ENCODE measurements at places on chromosomes 7 and 10. TPM values are rescaled to one million over a fixed set of nuclear protein-coding genes. Genes with fewer than 3 reads are reported as not detected.

Gene CREM
- 75.2 TPM for total RNA-seq

Gene KLF14
- total RNA-seq: 0.66 TPM

Gene PLXDC2
- 74.9 TPM for total RNA-seq

Gene CYTH3
- total RNA-seq: 15.8 TPM

Gene CASTOR2
- total RNA-seq: 18.4 TPM

Gene NPTX2
- 39.3 TPM for total RNA-seq

Gene GGCT
- 51.7 TPM for total RNA-seq

DNA sequence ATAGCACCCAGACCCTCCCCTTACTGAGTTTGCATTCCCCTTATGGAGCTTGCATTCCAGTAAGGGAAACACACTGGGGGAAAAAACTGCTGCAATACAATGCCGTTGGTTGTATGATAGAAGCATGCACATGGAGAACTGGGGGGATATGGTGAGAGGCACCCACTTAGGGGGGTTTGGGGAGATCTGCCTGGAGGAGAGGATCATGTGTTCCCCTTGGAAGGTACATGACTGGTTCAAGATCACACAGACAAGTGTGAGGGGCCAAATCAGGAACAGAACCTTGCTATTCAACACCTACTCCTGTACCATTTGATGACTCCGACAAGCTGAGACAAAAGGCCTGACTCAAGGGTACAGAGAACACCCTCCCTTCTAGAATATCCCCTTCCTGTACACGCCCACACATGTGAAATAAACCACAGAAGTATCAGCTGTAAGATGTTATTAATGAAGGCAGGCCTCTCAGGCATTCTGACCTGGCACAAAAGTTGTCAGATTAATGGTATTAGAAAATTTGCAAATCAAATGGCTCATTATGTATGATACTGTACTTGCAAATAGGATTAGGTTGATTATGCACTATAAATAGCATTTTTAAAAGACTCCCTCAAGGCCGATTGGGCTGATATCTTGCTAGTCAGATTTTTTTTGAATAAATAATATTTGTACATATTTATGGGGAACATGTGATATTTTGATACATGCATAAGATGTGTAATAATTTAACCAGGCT lies 122.2 kb downstream of the NPY start:
- H3K27me3 ChIP-seq: no peaks in the 10 kb centered on the region
- H3K27ac ChIP-seq: no peak overlapping the region
- H3K36me3 ChIP-seq: no peaks in the 10 kb centered on the region
- no peak overlapping the region for H3K4me3 ChIP-seq
- DNase-seq: no peak

DNA sequence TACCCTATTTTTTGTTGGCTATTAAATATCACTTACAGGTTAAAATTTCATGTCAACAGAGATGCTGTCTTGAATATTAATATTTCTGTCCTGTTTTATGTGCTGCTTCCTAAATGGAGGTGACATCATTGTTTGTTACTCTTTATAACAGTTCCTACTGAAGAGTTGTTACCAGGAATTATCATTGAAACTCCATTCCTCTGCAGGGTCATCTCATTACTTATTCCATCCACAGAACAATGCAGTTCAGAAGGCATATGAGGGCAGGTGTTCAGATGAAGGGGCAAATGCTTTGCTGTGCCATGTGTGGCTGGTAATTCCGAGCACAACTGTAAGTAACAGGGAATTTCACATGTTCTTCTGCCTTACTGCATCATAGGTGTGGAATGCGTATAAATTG lies 113.4 kb downstream of the ANK3 start:
- DNase-seq: no peak
- H3K27ac ChIP-seq: no peak overlapping the region
- H3K4me1 ChIP-seq: no peaks in the 10 kb centered on the region

DNA sequence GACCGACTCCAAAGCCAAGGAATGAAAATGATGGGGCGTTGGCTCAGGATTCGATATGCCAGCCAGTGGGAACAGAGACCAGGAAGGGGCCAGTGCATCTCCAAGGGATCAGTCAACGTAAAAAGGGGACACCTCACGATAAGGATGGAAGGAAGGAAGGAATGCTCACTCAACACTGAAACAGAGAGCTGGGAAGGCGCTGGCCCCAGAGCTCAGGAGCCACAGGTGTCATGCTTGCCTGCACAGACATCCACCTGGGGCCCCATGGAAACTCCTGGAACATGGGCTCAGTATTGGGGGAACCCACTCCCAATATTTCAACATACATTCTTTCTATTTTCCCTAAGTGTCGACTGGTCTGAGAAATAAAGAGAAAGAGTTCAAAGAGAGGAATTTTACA lies 5.3 kb downstream of the MMRN2 start:
- H3K27ac ChIP-seq: no peak overlapping the region
- H3K4me1 ChIP-seq: peaks cover 25% of the 10 kb centered on the region
- no peaks in the 10 kb centered on the region for H3K27me3 ChIP-seq
- no peaks in the 10 kb centered on the region for H3K36me3 ChIP-seq
- no peak overlapping the region for H3K4me3 ChIP-seq

DNA sequence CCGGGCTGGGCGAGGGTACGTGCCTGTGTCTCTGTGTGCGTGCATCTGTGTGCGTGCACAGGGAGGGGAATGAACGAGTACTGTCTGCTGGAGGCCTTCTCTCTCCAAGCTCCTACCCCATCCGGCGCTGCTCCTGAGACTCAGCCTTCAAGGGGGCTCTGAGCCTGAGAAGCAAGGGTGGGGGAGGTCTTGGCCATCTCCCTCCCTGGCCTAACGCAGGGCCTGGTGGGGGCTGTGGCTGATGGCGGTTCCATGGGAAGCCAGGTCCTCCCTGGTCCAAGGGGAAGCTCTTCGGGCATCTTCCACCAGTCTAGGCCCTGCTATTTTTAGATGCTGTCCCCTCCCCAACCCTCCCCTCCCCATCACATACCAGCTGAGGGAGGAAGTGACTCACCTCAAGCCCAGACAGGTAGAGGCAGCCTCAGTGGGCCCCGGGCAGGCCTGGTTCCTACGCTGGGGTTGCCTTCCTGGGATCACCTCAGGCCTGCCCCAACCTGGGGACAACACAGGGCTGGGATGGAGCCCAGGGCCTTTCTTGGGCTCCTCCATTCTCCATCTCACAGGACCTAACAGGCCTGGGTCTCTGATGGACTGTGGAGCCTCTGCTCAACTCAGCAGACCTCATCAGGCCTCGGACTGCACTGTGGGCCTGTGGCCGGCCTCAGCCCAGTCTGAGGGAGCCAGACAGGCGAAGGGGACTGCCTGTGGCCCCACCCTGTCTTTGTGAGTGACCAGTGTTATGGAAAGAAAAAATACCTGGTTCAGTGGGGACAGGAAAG lies 32.2 kb downstream of the DNAJB12 start:
- H3K27me3 ChIP-seq: no peaks in the 10 kb centered on the region
- peak overlapping the region; percentile 98 for H3K27ac ChIP-seq
- H3K4me3 ChIP-seq: no peak overlapping the region
- H3K4me1 ChIP-seq: peaks cover 35% of the 10 kb centered on the region
- no peak for DNase-seq
- H3K36me3 ChIP-seq: no peaks in the 10 kb centered on the region

- peaks cover 10% of the 10 kb centered on the region for H3K27me3 ChIP-seq
- no peaks in the 10 kb centered on the region for H3K36me3 ChIP-seq
- H3K27ac ChIP-seq: no peak overlapping the region
- no peak overlapping the region for H3K4me3 ChIP-seq
These were observed 3.9 kb downstream of the CARD11 start for GRCh38 chr7:3039787-3040186.

- H3K36me3 ChIP-seq: no peaks in the 10 kb centered on the region
- H3K4me3 ChIP-seq: peak overlapping the region; percentile 66
- peak overlapping the region; percentile 98 for H3K27ac ChIP-seq
These were observed 697 bp upstream of the SNX13 start for GRCh38 chr7:17940951-17941431.

DNA sequence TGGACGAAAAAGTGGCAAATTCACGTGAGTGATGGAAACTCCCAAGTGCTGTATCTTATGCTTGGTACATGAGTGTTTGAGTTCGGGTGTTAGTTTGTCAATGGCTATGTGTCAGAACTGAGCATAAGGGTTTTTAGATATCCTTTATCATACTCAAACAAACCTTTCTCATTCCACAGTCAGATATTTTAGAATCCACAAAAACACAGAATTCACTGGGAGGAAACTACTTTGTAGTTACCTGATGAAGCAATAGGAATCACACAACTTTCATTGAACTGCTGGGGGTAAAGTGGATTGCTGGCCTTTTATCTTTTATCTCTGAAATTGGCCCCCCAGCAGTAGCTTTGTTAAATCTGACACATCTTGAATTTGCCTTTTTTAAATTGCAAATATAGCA lies 64.0 kb downstream of the DKK1 start:
- H3K4me3 ChIP-seq: no peak overlapping the region
- peaks cover 8% of the 10 kb centered on the region for H3K4me1 ChIP-seq
- no peak overlapping the region for H3K27ac ChIP-seq
- DNase-seq: no peak
- no peaks in the 10 kb centered on the region for H3K36me3 ChIP-seq
- H3K27me3 ChIP-seq: no peaks in the 10 kb centered on the region

- DNase-seq: no peak
- H3K27ac ChIP-seq: no peak overlapping the region
- no peaks in the 10 kb centered on the region for H3K36me3 ChIP-seq
- H3K4me1 ChIP-seq: peaks cover 30% of the 10 kb centered on the region
These were observed 80.6 kb downstream of the ARHGAP21 start for GRCh38 chr10:24642921-24643678.

DNA sequence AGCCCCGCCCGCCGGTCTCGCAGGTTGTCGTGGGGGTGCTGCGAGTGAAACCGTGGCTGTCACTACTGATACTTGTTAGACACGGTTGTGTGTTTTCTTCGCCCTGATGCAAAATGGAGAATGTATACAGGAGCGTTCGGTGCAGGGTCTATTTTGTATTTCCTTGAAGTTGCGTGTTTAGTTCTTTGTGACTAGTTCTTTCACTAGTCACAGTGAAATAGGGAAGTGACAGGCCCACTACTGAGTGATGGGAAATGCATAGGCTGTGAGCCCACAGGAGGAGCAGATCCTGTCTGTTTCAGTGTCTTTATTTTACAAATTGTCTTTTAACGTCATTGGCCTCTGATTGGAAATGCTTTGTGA lies 675 bp downstream of the ABRAXAS2 start:
- DNase-seq: no peak
- no peaks in the 10 kb centered on the region for H3K27me3 ChIP-seq
- peak overlapping the region; percentile 72 for H3K4me3 ChIP-seq
- H3K27ac ChIP-seq: peak overlapping the region; percentile 60

DNA sequence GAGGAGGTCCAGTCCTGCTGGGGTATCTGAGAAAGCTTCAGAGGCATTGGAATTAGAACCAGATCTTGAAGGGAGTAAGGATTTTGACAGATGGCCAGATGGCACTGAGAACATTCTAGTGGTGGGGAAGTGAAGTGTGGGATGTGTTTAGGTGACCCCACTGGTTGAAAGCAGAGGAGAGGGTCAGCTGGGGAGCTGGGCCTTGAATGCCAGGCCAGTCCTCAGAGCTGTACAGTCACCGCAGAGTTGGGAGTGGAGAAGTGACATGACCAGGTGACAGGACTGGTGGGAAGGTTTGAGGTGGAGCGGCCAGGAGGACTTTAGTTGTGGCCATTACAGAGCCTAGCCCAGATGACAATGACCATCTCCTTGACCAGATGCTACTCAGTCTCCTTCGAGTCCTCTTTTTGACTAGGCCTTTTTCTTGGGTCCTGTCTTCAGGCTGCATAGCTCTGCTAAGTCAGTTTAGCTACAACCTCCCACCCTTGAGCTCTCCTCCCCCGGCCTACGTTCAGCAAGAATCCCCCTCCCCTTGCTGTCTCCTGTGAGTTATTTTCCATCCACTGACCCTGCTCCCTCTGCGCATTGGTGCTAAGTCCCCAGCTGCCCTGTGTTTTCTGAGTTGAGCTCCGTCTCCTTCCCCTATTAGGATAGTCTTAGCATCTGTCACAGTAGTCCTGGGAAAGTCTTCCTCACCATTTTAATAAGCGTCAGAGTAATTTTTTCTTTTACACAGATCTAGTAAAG lies 56.3 kb downstream of the CCNY start:
- H3K27me3 ChIP-seq: no peaks in the 10 kb centered on the region
- H3K4me1 ChIP-seq: peaks cover 30% of the 10 kb centered on the region
- DNase-seq: no peak
- H3K4me3 ChIP-seq: no peak overlapping the region

- no peak overlapping the region for H3K4me3 ChIP-seq
- no peaks in the 10 kb centered on the region for H3K36me3 ChIP-seq
- no peaks in the 10 kb centered on the region for H3K4me1 ChIP-seq
- no peak overlapping the region for H3K27ac ChIP-seq
- no peak for DNase-seq
These were observed 111.3 kb upstream of the ASAH2 start for GRCh38 chr10:50362547-50363125.

- H3K36me3 ChIP-seq: no peaks in the 10 kb centered on the region
- DNase-seq: no peak
- H3K4me1 ChIP-seq: no peaks in the 10 kb centered on the region
- H3K27ac ChIP-seq: no peak overlapping the region
- no peaks in the 10 kb centered on the region for H3K27me3 ChIP-seq
These were observed 294.4 kb downstream of the BAMBI start for GRCh38 chr10:28971764-28972163.

GRCh38 chr10:17003651-17004286 lies 125.8 kb downstream of the CUBN start:
- no peaks in the 10 kb centered on the region for H3K27me3 ChIP-seq
- no peak overlapping the region for H3K4me3 ChIP-seq
- no peak overlapping the region for H3K27ac ChIP-seq
- H3K36me3 ChIP-seq: no peaks in the 10 kb centered on the region
- H3K4me1 ChIP-seq: peaks cover 35% of the 10 kb centered on the region

DNA sequence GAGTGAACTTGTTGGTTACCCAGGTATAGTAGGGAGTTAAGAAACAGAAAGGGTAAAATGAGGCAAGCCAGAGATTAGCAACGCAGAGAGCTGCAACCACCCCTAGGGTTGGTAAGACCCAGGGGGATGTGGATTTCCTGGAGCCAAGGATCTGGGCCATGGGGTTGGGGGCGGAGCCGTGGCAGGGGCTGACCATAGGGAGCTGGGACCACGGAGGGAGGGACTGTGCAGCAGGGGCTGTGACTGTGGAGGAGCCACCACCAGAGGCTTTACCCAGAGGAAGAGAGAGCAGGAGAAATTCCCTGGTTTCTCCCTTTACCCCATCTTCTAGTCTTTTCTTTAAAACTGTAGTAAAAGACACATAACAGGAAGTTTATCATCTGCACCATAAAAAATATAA lies 58.6 kb upstream of the BAIAP2L1 start:
- no peak for DNase-seq
- no peaks in the 10 kb centered on the region for H3K4me1 ChIP-seq
- H3K36me3 ChIP-seq: no peaks in the 10 kb centered on the region
- no peak overlapping the region for H3K4me3 ChIP-seq
- H3K27ac ChIP-seq: no peak overlapping the region
- H3K27me3 ChIP-seq: no peaks in the 10 kb centered on the region
